ENCODE measurements at places on chromosomes 11 and 22. TPM values are rescaled to one million over a fixed set of nuclear protein-coding genes. Genes with fewer than 3 reads are reported as not detected.

DNA sequence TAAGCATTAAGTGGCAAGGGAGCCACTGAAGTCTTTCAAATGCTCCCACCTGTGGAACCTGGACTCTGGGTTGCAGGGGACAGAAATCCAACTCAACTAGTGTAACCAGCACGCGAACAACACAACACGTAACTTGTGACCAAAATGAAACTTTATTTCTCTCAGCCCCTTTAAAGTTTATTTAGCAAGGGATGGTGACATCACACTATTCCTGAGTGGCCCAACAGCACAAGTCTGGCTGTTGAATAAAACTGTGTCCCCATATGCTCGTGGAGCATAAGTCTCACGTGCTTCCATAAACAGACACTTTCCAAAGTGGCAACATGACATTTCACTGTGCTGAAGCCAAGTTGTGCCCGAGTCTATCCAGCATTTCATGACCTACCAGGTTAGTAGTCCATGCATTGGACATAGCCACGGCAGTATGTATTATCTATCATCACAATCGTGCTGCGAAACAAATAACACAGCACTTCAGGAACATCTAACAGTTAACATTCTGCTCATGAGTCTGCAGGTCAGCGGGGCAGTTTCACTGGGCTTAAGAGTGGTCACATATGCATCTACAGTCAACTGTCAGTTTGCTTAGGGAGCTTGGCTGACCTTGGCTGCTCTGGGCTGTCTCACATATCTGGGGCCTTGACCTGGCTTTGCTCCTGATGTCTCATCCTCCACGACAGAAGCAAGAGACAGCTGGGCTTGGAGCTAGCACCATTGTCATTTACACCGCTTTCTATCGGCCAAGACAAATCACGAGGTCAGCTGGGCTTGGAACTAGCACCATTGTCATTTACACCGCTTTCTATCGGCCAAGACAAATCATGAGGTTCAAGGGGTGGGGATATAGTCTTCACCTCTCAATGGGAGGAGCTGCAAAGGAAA lies 35.0 kb upstream of the LMO2 start:
- no peak for DNase-seq

DNA sequence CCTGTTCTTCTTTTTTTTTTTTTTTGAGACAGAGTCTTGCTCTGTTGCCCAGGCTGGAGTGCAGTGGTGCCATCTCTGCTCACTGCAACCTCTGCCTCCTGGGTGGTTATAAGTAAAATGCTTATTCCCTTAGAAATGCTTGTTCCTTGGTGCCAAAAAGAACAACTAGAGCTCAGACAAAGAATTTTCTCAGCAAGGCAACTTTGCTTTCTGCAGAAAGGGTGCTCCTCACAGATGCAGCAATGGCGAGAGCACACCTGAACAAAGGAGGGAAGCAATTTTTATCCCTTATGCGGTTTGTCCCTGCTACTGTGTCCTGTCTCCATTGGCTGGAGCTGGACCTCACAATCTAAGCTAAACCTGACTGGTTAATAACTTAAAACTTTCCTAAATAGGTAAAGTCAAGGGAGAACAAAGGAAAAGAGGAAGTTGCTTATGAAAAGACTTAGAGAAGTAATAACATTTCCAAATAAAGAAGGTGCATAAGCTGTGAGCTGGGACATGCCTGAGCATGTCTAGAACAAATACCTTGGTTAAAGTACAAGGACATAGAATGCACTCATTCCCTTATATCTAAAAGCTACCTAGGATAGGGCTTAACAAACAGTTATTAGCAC lies 90.0 kb upstream of the PRR5 start:
- no peak for DNase-seq

GRCh38 chr22:21695430-21696085 lies 29.7 kb downstream of the PPIL2 start:
- DNase-seq, result no peak

- no peak for DNase-seq
These were observed 38.9 kb downstream of the FZD4 start for GRCh38 chr11:86916330-86916729.

DNA sequence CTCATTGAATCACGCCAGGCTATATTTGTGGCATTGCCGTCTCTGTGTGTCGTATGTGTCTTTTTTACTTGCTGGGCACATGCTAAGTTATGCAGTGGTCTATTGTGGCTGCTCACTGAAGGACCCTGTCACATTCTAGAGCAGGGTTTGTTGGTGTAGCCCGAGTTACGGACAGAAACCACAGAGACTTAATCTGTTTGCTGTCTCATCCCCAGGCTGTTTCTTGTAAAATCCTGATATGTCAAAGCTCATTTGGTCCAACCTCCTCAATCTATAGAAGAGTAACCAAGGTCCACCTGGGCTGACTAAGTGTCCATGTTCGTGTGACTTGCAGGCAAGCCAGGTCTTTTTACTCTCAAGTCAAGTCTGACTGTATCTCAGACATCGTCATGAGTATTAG lies 5.0 kb downstream of the DPF2 start:
- DNase-seq, result no peak

DNA sequence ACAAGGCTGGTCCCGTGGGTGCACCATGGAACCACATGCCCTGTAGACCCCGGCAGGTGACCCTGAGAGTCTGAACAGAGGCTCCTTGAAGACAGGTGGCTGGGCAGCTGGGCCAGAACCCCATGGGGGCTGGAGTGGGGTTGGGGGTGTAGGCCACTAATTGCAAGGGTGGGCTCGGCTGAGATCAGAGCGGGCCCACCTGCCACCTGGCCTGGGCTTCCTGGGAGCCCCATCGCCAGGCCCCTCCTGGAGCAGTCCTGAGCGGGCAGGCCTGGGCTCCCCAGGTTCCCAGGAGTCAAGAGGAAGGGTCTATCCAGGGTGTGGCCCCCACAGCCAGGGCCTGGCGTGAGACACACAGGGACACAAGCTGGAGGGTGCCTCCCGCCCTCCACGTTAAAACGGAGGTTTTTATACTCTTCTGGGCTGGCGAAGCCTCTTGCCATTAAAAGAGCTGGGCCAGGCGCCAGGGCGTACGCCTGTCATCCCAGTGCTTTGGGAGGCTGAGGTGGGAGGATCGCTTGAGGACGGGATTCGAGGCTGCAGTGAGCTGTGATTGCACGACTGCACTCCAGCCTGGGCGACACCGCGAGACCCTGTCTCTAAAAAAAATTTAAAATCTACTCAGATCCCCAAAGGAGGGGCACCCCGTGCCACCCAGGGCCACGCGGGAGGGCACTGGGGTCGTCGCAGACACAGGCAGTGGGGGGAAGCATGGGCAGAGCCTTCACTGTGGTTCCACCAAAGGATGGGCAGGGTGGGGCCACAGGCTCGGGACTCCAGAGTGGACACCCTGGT lies 4.8 kb upstream of the TRABD start:
- DNase-seq, result no peak

DNA sequence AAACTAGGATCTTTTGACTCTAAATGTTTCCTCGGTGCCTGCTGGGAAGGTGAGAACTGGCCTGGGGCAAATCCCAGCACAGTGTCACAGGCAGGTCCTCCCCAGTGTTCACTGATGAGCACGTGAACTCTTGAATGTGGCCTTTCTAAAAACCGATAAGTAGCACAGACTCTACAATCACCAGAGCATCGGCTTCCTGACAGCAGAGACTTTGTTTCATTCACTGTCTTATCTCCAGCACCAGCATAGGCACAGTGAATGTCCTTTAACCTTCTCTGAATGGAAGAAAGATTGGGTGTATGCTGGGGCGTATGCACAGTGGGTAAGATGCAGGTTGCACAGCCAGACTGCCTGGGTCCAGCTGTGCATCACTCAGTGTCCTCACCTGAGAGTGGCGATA lies 59.3 kb upstream of the EIF3D start:
- DNase-seq, result no peak

GRCh38 chr11:115591380-115591779 lies 87.2 kb upstream of the CADM1 start:
- DNase-seq, result no peak

DNA sequence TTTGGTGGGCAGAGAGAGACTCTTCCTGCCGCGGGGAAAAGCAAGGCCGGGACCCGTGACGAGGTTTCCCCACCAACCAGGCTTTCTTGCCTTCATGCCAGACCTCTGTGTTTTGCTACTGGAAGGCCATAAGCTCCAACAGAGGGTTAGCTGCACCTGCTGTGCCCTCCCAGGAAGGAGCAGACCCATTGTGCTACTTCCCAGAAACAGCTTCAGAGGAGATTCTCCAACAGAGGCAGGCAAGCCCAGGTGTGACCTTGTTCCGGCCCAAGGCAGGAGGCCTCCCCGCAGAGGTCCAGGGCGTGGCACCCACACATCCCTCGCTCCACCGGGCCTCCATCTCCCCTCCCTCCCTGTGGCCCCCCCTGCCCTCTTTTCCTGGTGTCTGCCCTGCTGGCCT lies 57.8 kb downstream of the ELFN2 start:
- DNase-seq, result no peak

The CCDC34 gene
- 2.3 TPM for total RNA-seq

The PDGFD gene
- total RNA-seq, result 19.6 TPM

The SPTBN2 gene
- total RNA-seq, result 1.7 TPM

The XRRA1 gene
- 5.2 TPM for total RNA-seq

The BIRC3 gene
- 1.8 TPM for total RNA-seq

The ART5 gene
- total RNA-seq, result 1.4 TPM

The KRTAP5-6 gene
- not detected for total RNA-seq

The TMEM121B gene
- 1.0 TPM for total RNA-seq

The NNMT gene
- total RNA-seq, result 72.9 TPM

Measured in cardiac septum (tissue), 1 donor.